ENCODE measurements at places on chromosomes 5 and 9.

- DNase-seq, result no peak
Observed at GRCh38 chr9:113511047-113511521, 47.6 kb downstream of the RGS3 start.

- no peak for DNase-seq
Observed at GRCh38 chr5:31537851-31538250, 5.8 kb downstream of the C5orf22 start.

GRCh38 chr5:5285906-5286305 lies 136.6 kb upstream of the ICE1 start:
- DNase-seq, result no peak

DNA sequence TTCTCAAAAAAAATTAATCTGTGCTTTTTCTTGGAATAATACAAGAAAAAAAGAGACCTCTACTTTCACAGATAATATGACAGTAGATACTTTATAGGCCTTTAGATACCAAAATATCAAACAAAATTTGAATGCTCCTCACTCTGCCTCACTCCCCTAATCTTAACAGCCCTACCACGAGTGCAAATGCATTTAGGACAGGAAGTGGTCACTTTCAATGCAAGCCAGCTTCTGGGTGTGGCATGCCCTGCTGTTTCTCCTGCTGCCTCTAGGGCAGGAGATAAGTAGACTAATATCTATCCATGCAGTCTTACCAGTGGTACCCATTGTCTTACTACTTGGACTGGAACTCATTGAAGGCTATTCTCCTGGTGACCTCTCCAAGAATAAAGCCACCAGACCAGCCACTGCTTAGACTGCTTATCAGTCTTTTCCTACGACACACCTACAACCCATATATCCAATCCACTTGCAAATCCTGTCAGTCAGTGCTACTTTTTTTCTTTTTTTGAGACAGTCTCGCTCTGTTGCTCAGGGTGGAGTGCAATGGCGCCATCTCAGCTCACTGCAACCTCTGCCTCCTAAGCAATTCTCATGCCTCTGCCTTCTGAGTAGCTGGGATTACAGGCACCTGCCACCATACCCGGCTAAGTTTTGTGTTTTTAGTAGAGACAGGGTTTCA lies 23.0 kb downstream of the FRRS1L start:
- no peak for DNase-seq

DNA sequence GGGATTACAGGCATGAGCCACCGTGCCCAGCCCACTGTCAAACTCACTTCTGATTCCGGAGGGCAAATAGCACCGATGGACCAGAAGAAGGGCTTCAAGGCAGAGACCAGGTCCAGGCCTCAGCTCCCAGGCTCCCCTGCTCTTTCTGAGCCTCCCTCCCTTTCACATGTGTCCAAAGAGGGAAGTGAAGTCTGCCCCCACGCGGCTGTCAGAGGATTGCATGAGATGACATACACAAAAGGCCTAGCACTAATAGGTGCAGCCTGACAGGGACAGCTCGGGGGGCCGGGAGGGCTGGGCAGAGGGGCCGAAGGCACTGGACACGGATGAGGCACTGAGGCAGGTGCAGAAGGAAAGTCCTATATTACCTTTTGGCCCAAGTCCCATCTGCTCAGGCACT lies 16.1 kb downstream of the FBP1 start:
- peak; percentile 77 for DNase-seq
